T-helper 2 cell (primary cell): ENCODE measurements at places on chromosomes 7 and 10.

GRCh38 chr7:155371884-155372781 is 74.5 kb downstream of the INSIG1 start:
- DNase-seq = no peak

DNA sequence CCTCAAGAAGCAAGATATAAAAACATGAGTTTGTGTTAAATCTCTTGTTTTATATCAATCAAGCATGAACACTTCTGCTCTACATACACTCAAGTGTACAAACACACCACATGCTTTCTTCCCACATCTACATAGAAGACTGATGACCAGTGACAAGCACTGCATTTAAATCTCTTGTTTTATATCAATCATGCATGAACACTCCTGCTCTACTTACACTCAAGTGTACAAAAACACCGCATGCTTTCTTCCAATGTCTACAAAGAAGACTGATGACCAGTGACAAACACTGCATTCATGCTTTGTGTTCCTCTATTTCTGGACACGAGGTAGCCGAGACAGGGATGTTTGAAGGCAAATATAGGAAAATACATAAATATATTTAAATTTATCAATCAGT is 642.0 kb upstream of the PFKP start:
- DNase-seq = no peak

GRCh38 chr10:24616536-24616935 is 107.2 kb downstream of the ARHGAP21 start:
- no peak for DNase-seq

GRCh38 chr7:124856299-124856888 is 73.2 kb downstream of the POT1 start:
- no peak for DNase-seq

DNA sequence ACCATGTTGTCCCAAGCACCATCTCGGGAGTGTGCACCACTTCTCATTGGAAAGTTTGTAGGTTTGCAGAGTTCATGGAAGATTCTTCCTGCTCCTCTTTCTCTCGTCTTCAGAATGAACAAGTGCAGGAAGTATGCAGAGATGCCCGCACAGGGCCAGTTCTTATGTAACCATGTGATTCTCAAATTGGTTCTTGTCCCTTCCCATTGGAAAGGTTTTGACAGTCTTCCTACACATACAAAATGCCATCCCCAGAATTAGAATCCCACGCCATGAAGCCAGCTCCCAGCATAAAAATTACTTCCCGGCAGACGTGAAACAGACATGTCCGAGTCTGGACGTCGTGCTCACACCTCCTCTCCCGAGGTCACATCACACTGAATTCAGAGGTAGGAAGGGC is 251.6 kb downstream of the ELMO1 start:
- no peak for DNase-seq

GRCh38 chr10:131902691-131903090 is 1.9 kb downstream of the PPP2R2D start:
- DNase-seq = no peak

GRCh38 chr10:99316374-99316773 is 12.8 kb upstream of the CNNM1 start:
- no peak for DNase-seq
